ENCODE measurements at places on chromosomes 7 and 10.
A peak's percentile ranks its signal among the peaks of the same experiment; 100 is the strongest.

GRCh38 chr7:134686786-134687185 is 40.1 kb downstream of the BPGM start:
- DNase-seq, result peak; percentile 35

DNA sequence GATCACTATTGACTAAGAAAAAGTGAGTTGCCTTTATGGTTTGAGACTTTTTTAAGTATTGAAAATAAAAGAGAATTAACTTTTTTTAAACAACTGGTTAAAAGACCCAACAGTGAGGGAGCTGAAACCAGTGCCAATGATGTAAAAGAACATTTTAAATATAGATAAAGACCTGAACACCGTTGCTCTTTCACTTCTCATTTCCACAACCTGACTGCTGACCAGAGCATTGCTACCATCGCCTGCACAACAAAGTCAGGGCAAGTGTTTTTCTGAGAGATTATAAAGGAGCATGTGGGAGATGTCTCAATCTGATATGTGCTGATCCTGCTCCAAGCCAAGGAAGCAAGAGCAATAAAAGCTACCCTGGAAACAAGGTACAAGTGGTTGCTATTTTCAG is 34.7 kb downstream of the IMMP2L start:
- DNase-seq, result no peak

DNA sequence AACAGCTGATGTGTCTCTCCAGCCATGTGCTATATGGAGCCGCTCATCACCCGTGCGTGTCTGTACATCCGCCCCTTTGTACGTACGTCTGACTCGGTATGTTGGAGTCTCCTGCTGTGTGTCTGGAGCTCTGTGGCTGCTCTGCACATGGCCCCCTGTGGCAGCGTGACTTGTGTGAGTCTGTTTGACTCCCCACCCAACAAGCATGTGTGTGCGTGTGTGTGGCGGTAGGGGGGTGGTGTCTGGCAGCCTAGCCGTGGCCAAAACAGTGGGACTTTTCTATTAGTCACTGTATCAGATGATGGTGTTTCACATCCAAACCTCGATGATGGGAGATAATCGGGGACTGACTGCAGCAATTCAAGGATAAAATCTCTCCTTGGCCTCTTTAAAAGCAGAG is 94.1 kb downstream of the COL13A1 start:
- DNase-seq, result no peak

DNA sequence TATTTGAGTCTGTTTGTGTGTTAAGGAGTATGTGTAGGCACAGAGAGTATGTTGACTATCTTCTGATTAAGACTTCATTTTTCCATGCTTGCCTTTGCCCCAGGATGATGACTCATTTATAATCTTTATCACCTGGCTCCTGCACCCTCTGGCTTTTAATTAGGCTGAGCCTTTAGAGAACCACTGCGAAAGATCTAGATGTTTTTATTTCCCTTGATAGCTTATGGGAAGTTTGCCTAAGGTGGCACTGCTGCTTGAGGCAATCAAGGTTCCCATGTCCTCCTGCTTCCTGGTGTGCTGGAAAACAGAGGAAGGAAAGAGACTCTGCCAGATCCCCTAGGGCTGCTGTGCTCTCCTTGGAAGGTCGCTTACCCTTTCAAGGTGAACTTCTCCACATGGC is 114.6 kb downstream of the ARL4A start:
- no peak for DNase-seq

DNA sequence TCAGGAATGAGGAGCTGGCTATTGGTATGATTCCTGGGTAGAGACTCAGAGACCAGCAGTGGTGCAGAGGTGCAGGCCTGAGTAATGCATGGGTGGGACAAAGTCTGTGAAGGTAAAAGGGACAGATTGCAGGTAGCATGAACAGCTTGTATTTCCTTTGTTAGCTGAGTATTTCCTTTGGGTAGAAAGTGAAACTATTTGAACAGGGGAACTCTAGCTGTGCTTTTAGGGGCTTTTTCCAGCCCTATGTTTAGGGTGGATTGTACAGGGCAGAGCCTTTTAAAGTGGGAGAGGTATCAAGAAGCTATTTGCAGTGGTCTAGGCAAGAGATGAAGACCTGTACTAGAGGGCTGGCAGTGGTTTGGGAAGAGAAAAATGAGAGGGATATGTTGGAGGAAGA is 739.9 kb downstream of the REEP3 start:
- DNase-seq, result no peak

DNA sequence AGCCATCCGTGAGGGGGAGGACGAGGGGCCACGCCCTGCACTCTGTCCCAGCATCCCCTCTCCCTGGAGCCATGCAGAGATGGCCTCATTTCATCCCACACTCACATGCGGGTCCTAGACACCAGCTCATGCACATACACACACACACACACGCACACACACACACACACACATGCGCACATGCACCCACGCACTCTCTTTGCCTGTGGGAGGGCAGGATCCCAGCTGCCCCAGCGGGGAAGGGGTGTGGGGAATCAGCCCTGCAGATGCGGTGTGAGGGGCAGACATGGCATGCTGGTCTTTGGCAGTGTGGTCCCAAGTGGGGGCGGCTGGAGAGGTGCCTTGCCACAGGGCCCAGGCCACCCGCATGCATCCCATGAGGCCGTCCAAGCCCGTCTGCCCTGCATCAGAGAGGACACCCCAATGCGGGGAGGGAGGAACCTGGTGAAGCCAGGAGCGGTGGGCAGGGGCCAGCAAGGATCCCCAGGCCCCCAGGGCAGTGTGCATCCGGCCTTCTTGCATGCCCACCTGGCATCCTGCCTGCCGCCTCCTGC is 68.1 kb downstream of the LHPP start:
- DNase-seq, result no peak

DNA sequence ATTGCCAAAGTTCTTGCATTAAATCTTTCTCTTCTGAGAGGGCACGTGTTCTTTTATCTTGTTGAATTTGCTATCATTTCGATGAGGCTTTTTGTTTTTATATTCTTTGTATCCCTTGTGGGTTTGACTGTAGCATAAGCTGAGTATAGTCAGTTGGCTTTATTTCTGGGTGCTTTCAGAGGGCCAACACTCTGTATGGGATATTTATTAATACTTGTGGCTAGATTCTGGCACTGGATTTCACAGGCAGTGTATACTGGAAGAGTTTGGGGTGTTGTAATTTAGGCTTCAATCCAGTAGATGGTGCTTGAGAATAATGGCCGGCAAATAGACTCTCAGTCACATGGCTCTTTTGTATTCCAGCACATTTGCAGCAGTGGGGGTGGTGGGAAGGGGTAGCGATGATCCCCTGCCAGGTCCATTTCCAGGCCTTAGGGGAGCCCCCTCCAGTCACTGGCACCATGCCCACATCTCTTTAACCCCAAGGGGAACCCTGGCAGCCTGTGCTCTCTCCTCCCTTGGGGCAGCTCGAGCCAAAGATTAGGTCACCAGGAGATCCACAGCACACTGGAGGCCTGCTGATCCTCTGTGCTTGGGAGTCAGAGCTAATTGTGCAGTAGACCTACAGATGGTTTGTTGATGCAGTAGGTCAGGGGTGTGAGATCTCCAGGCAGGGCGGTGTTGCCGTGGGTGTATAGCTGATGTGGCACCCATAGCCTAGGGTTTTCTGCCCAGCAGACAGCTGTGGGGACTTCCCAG is 81.8 kb downstream of the PTPN20 start:
- DNase-seq, result peak; percentile 16

- no peak for DNase-seq
These were observed 7.7 kb downstream of the RUNDC3B start for GRCh38 chr7:87635921-87636320.

GRCh38 chr7:93830141-93830925 is 60.2 kb downstream of the TFPI2 start:
- no peak for DNase-seq

DNA sequence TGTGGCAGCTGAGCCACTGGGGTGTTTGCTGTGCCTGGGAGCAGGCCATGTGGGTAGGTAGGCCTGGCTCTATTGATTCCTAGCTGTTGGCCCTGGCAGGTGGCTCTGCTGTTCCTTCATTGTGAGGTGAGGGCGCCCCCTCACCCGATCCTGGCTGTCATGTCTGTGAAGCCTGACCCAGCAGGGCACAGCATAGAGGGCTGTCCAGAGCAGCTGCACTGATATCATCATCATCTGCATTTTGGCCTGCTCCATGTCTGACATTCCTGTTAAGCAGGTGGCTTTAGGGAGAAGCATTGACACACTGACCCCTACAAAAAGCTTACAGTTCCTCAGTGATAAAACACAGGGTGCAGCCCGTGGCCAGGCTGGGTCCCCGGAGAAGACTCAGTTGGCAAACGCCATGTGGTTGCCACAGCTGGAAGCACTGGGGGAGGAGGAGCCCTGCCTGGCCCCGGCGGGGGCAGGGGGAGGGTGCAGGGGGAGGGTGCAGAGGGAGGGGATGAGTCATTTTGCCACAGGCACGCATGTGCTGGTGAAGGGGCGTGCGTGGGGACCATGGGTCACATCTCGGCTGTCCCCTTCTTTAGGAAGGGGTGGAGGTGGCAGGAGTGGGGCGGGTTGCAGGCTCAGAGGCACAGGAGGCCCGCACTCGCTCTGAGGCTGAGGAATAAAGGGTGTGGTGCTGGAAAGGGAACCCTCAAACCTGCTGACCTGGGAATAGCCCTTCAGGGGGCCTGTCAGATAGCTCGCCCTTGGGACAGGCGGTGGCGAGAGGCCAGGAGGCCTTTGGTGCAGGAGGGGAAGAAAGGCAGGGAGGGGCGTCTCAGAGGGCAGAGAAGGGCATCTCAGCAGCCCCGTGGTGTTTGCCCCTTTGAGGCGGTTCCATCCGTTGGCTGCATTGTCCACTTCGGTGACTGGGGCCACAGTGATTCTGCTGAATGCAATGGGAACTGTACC is 31.6 kb downstream of the IKZF1 start:
- no peak for DNase-seq

DNA sequence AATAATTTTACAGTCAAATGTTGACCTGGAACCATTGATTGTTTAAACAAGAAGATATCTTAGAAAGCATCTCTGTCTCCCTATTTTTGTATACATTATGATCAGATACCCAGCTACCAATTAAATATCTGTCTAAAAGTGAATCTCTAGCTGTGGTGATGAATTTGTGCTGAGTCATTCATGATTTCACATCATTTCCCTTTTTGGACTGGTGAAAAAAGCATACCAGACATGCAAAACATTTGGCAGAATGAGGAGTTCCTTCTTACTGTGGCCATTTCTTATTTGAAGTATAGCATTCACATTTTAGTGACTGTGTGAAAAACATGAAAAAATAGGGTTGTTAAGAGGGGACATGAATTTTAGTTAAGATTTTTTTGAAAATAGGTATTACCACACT is 98.0 kb upstream of the GATA3 start:
- DNase-seq, result no peak
